ENCODE measurements at places on chromosomes 13 and 19. TPM values are rescaled to one million over a fixed set of nuclear protein-coding genes. Genes with fewer than 3 reads are reported as not detected.

DNA sequence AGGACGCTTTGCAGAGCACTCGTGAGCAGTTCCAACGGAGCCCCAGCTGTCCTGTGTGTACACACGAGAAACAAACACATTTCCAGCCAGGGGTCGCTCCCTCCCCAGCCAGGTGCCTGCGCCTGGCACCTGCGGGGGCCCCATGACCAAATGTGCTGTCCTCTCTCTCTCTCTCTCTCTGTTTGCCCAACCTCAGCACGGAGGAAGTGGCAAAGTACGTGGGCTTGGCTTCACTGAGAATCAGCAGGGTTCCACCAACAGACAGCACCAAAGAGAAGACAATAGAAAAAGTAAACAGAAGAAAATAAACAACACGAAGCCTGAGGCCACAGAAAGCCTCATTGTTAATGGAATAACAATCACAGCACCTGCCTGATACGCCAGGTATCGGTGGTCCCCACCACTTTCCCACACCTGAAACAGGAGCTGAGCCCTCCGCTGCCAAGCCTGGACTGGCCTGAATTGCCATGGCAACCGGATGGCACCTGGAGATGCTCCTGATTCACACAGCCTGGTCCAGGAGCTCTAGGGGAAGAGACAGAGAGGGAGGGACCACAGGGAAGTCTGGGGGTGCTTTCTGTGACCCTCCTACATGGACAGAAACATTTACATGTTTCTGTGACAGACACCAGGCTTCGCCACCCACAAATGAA lies 103.9 kb upstream of the CACNA1A start:
- no peaks in the 10 kb centered on the region for H3K36me3 ChIP-seq
- H3K27ac ChIP-seq = no peak overlapping the region
- no peaks in the 10 kb centered on the region for H3K4me1 ChIP-seq
- DNase-seq = no peak
- H3K4me3 ChIP-seq = no peak overlapping the region
- no peaks in the 10 kb centered on the region for H3K27me3 ChIP-seq

DNA sequence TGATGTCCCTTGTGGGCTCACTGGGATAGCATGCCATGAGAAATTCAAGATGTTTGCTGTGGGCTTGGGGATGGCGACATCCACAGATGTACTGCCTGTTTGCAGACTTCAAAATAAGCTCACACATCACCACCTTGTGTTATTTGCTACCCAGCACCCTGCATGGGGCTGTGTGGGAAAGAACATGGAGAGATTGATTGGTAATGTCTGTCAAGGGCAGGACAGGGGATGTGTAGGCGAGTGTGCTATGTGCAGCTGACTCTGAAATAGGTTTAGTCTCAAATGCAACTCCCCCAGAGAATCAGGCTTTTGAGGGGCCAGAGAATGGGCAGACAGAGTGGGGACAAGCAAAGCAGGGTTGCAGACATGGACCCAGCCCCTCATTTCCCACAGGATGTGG lies 24.7 kb downstream of the PNPLA6 start:
- no peaks in the 10 kb centered on the region for H3K27me3 ChIP-seq
- H3K36me3 ChIP-seq = peaks cover 27% of the 10 kb centered on the region
- no peaks in the 10 kb centered on the region for H3K4me1 ChIP-seq
- DNase-seq = no peak

- DNase-seq = peak; percentile 22
- peaks cover 17% of the 10 kb centered on the region for H3K4me1 ChIP-seq
- H3K36me3 ChIP-seq = peaks cover 30% of the 10 kb centered on the region
- peak overlapping the region; percentile 75 for H3K4me3 ChIP-seq
- peak overlapping the region; percentile 63 for H3K27ac ChIP-seq
- H3K27me3 ChIP-seq = no peaks in the 10 kb centered on the region
Measured at GRCh38 chr19:17183858-17184321, 31.3 kb upstream of the USE1 start.

- DNase-seq = no peak
- H3K27me3 ChIP-seq = peaks cover 8% of the 10 kb centered on the region
- H3K36me3 ChIP-seq = no peaks in the 10 kb centered on the region
- H3K4me3 ChIP-seq = no peak overlapping the region
- no peak overlapping the region for H3K27ac ChIP-seq
Measured at GRCh38 chr13:46520166-46520565, 32.8 kb upstream of the LRCH1 start.

DNA sequence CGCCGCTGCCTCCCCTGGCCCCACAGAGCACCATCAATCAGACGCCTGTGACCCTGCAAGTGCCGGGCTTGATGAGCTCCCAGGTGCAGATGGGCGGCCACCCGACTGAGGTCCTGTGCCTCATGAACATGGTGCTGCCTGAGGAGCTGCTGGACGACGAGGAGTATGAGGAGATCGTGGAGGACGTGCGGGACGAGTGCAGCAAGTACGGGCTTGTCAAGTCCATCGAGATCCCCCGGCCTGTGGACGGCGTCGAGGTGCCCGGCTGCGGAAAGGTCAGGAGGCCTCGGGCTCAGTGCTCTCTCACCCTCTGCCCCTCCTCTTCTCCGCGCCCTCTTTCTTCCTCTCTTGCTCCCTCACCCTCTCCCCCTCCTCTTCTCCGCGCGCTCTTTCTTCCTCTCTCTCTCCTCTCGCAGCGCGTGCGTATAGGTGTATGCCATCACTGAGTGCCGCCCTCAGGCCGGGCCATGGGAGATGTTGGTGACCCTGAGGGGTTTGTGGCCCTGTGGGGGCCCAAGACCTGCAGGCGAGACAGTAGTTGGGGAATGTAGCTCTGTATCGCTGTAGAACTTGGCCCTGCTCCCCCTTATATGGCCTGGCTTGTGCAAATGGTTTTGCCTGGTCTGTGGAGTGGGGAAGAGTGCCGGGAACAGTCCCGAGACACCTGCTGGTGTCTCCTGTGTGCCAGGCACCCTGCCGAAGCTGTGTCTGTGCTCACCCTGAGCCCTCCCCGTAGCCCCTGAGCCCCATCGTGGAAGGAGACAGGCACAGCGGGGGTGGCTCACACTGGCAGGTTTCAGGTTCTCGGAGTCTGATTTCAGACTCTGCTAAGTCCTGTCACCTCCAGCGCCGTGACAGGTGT lies 5.4 kb upstream of the EPN1 start:
- H3K4me1 ChIP-seq = peaks cover 16% of the 10 kb centered on the region
- no peak overlapping the region for H3K4me3 ChIP-seq

GRCh38 chr19:46945694-46946489 lies 73.7 kb upstream of the NPAS1 start:
- H3K4me3 ChIP-seq = no peak overlapping the region
- H3K36me3 ChIP-seq = peaks cover 16% of the 10 kb centered on the region
- no peak overlapping the region for H3K27ac ChIP-seq
- no peaks in the 10 kb centered on the region for H3K27me3 ChIP-seq
- H3K4me1 ChIP-seq = peaks cover 18% of the 10 kb centered on the region
- no peak for DNase-seq

DNA sequence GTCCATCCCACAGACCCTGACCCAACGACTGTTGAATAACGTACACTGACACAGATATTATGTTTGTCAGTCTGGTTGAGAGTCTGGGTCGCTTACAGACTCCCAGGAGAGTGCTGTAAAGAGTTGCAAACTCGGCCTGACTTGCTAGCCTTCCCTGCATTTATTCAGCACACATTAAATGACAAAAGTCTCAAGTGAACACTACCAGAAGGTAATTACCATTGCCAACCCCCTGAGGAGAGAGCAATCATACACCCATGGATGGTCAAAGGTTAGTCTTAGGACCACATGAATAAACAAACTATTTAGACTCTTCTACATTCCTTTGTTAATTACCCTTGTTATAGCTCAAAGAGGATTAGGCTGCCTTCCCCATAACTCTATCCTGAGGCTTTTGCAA lies 1048.6 kb downstream of the PCDH17 start:
- no peaks in the 10 kb centered on the region for H3K4me1 ChIP-seq
- H3K27me3 ChIP-seq = no peaks in the 10 kb centered on the region
- H3K27ac ChIP-seq = no peak overlapping the region

DNA sequence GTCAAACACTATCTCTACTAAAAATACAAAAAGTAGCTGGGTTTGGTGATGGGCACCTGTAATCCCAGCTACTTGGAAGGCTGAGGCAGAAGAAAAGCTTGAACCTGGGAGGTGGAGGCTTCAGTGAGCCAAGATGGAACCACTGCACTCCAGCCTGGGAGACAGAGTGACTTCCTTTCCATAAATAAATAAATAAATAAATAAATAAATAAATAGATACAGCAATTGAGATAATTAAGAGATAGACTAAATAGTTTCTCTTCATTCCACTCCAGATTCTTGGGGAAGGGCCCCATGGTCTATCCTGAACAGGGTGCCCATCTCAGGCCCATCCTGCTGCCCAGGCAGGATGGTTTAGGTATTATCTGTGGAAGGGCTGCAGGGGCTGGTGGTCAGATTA lies 24.0 kb upstream of the FARP1 start:
- no peak overlapping the region for H3K27ac ChIP-seq
- H3K36me3 ChIP-seq = no peaks in the 10 kb centered on the region
- no peak for DNase-seq
- H3K4me3 ChIP-seq = no peak overlapping the region
- H3K4me1 ChIP-seq = no peaks in the 10 kb centered on the region

DNA sequence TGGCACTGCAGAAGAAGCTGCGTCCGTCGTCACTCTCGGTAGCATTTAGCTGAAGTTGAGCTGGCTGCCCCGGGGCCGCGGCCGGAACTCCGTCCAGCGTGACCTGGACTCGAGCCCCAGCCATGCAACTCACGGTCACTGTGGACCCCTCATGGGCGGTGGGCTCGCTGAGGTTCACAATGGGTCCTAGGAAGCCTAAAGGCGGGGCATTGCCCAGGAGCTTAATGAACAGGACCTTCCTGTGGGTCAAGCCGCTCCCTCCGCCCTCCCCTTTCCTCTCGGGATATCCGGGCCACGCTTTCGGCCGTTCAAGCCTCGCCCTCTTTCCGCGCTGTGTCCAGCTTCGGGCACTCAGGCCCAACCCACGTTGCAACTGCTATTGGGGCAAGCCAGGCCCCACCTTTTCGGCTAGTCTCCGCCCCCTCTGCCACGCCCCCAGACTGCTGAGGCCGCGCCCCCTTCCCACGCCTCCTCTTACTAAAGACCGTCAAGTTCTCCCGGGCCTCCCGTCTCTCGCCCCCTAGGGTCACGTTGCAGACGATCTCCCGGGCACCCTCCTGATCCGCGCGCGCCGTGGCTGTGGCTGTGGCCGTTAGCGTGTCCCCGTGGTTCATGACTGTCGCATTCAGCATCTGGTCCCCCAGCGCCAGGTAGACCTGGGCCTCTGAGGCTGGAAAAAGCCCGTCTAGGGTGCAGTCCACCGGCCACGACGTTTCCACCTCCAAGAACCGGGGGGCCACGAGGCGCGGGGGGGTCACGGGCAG lies 1.4 kb upstream of the RAVER1 start:
- DNase-seq = no peak
- H3K27ac ChIP-seq = no peak overlapping the region
- peaks cover 39% of the 10 kb centered on the region for H3K4me1 ChIP-seq
- H3K27me3 ChIP-seq = no peaks in the 10 kb centered on the region
- no peak overlapping the region for H3K4me3 ChIP-seq

Gene CLDN10
- not detected for polyA plus RNA-seq

Gene ZNF177
- 0.19 TPM for polyA plus RNA-seq

Gene KLK2
- not detected for polyA plus RNA-seq

All from CD4-positive, CD25-positive, alpha-beta regulatory T cell (primary cell).